ENCODE measurements at places on chromosomes 3 and 15.

- DNase-seq = no peak
Observed at GRCh38 chr3:151789853-151790463, 24.0 kb upstream of the AADAC start.

- DNase-seq = no peak
Observed at GRCh38 chr3:119457246-119457645, 6.2 kb downstream of the TMEM39A start.

- peak; percentile 17 for DNase-seq
Observed at GRCh38 chr3:124032881-124033359, 41.0 kb upstream of the ROPN1 start.

GRCh38 chr3:164418414-164418813, 659.9 kb downstream of the SI start:
- DNase-seq = no peak

DNA sequence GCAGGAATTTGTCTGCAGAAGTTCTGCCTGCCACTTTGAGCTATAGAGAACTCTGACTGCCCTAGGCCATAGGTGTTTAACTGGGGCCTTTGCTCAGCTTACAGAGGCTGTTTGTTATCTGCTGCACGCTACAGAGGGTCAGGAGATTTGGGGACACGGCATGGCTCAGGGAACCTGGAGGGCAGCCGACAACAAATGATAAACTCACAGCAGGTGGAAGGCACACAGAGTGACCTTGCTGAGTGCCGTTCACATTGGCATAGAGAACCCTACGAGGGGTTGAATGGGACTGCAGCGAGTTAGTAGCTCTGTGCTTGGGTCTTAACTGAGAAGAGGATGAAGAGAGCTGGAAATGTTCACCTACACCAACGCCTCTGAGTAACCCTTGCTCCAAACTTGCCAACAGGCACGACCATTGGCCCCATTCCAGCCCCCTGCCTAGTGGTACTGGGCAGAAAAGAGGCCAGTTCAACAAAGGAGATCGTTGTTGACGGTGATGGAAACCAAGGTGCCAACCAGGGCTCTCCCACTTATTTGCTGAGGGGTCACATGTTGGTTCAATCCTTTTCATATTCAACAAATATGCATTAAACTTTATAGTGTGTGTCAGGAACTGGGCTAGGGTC, 301.1 kb downstream of the NTRK3 start:
- no peak for DNase-seq

DNA sequence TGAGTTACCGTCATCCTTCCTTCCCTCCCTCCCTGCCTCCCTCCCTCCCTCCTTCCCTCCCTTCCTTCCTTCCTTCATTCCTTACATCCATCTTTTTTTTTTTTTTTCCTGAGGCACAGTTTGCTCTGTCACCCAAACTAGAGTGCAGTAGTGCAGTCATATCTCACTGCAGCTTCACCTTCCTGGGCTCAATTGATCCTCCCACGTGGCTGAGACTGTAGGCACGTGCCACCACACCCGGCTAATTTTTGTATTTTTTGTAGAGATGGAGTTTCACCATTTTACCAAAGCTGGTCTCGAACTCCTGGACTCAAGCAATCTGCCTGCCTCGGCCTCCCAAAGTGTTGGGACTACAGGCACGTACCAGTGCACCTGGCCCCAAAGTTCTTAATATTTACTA, 25.8 kb downstream of the USP3 start:
- no peak for DNase-seq

GRCh38 chr3:44264146-44264545, 22.5 kb downstream of the TOPAZ1 start:
- no peak for DNase-seq

DNA sequence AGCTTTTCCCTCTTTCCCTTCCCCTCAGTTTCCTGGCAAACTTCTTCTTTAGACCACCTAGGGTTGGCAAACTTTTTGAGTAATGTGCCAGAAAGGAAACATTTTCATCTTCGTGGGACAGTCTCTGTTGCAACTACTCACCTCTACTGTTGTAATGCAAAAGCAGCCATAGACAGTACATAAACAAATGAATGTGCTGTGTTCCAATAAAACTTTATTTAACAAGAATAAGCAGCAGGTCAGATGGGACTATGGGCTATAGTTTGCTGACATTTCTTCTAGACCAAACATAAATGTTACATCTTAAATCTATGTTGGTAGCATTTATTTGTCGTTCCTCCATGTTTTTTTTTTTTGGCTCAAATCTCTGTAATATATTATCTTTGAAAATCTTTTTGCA, 552.4 kb downstream of the EDEM1 start:
- no peak for DNase-seq

DNA sequence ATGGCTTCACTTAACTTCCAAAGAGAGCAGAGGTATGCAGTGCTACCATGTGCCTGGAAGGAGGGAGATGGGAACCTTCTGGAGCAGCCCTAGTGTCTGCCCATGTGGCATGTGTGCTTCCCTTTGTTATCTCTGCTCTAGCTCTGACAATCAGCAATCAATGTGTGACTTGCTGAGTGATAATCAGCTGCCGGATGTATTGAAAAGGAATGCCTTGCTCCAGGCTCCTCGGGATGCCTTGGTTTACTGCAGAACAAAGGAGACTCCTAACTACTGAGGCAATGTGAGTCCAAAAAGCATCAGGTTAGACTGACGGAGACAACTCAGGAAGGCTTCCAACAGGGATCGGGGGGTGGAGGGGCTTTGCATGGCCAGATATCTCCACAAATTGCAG, 36.0 kb upstream of the CORO2B start:
- no peak for DNase-seq

DNA sequence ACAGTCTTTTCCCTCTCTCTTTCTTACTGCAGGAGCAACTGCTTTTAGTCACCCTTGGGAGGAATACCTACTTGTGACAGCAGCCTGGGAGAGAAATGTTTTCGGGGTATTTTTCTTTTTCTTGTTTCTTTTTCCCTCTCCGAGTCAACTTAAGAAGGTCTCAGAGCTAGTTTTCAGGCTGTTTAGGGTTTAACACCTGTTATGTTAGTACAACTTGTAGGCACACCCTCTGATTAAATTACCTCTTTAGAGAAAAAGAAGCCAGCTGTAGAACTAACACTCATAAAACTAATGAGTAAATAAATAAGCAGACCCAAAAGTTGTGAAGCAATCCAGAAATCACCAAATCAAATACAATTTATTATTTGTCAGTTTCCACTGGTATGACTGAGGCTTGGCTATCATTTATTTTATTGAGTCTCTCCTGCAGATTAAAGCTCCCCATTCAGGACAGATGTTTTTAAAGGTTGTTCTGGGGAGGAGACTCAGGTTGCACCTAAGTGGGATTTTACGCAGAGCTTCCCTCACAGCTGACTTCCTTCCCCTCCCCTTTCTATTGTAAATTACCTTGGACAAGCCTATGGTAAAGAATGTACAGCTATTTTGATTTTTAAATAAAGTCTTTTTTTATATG, 112.5 kb downstream of the FOXB1 start:
- no peak for DNase-seq

DNA sequence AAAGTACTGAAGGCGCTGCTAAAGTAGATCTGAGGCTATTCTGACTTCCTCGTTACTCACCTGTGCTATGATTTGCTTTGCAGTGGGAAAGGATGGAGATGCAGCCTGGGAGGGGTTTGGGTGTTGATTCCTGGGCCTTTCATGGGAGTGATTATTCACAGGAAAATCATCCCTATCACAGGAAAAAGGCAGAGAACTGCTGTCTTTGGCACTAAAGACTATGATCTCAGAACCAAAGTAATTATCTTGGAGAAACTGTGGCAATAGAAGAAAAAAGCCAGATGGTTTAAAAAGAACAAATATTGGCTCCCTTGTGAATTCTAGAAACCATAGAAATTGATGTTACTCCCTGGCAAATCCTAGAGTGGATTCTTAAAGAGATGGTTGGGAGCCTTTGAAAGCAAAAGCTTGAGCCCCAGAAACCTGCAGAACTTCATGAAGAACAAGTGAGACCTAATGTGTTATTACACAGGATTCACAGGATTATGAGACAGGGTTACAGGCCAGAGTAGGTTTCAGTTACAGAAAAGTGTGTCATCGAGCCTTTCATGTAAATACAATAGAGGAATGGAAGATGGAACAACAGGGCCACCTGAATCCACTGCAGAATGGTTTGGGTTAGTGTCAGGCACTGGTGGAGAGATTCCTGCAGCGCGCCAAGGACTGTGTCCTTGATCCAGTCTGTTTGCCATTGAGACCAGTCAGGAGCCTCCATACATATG, 85.7 kb downstream of the OXNAD1 start:
- DNase-seq = no peak

- no peak for DNase-seq
Observed at GRCh38 chr15:81723113-81723651, 322.6 kb downstream of the MEX3B start.

GRCh38 chr3:127706312-127706711, 33.6 kb downstream of the ABTB1 start:
- no peak for DNase-seq

GRCh38 chr15:40543631-40544294, 21.1 kb downstream of the CCDC32 start:
- DNase-seq = no peak

DNA sequence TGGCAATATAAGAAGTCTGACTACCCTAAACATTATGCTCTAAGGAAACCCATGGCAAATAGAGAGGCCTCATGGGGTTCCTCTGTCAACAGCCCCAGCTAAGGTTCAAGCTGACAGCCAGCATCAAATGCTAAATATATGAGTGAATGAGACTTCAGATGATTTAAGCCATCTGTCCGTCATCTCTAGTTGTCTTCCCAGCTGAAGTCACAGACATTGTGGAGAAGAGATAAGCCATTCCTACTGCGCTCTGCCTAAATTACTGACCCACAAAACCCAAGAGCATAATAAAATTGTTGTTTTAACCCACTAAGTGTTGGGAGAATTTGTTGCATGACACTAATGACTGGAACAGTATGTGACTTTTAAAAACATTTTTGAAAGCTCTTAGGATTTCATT, 87.3 kb upstream of the IGSF10 start:
- no peak for DNase-seq

- DNase-seq = no peak
Observed at GRCh38 chr3:42257007-42257406, 9.0 kb downstream of the CCK start.

- DNase-seq = peak; percentile 77
Observed at GRCh38 chr3:112635674-112636073, 5.3 kb downstream of the CCDC80 start.

- no peak for DNase-seq
Observed at GRCh38 chr3:185645596-185646381, 59.7 kb downstream of the SENP2 start.

DNA sequence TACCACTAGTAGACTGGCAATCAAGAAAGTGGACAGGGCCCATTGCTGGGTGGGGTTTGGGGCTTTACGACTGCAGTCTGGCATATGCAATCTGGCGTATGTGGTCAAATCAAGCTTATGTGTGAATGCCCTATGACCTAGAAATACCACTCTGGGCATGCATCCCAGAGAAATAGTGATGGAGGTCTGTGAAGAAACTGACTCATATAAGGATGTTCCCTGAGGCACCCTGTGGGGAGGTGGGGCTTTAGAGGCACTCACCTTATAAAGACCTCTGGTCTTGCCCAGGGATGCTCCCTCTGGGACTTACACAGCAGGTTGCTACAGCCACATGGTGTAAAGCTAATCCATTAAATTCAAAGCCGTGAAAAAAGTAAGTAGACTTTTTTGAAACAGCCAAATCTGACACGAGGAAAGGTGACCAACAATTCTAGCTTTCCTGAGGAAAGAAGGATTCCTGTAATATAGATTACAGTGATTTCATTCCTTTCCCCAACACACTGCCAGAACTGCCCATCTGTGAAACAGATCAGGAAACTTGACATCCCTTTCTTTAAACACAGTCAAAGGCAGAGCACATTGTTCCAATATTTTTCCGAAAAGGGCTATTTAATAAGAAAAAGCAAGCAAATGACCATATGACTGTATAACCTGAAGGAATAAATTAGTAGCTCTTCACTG, 13.6 kb downstream of the RARRES1 start:
- peak; percentile 92 for DNase-seq

DNA sequence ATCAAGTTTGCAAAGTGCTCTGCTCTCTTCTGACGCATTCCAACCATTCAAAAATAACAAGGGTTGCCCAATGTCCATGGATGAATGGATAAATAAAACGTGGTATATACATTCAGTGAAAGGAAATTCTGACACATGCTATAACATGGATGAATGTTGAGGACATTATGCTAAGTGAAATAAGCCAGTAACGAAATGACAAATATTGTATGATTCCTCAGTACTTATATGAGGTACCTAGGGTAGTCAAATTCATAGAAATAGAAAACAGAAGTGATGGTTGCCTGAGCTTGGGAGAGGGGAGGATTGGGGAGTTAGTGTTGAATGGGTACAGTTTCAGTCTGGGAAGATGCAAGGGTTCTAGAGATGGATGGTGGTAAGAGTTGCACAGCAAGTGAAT, 33.9 kb downstream of the SH3BP5 start:
- DNase-seq = no peak

DNA sequence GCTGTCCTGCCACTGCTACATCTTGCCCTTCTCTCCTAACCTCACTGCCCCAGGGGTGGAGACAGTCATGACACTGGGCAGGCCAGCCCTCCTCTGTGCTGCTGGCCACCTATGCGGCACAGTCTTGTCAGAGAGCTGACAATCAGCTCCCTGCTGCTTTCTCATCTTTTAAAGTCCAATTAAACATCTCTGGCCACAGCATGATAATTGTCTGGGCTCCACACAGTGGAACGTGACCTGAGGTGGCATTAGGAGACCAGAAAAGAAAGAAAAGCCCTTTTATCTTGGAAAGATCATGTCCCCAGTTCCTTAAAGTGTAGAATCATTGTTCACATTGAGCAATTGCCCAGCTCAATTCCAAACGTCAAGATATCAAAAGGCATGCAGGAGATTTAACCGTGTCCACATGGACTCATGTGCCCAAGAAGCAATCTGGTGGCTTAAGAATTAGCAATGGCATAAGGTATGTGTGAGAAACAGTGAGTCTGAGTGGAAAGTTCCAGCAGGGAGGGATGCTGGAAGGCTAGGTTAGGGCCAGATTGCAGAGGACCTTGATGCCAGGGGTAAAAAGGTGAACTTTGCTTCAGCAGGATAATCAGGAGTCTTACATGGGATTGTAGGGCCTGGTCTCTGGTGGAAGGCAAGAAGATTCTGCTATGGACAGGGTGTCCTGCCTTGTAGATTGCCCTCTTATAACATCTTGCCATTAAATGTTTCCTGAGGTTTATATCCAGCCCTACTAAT, 15.3 kb upstream of the CACNA1D start:
- DNase-seq = no peak

Measured in AG09309 (cell line).